ENCODE measurements at places on chromosomes 2 and 18. TPM values are rescaled to one million over a fixed set of nuclear protein-coding genes. Genes with fewer than 3 reads are reported as not detected.

ACADL gene
- 0.34 TPM for total RNA-seq

NBEAL1 gene
- 8.2 TPM for total RNA-seq

DNA sequence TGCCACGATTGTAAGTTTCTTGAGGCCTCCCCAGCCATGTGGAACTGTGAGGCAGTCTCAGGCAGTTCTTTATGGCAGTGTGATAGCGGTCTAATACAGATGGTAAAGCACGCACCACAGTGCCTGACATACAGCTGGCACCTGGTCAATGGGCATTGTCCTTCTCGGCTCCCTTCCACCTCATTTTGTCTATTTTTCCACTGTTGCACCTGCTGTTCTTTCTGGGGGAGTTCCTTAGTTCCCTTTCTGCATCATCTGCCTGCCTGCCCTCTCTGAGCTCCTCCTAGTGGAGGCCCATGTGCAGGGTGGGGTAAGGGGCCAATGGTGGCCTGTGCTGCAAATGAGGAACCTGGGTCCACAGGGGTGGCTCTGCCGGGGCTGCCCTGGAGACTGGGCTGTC, 157.6 kb downstream of the LPIN1 start:
- H3K4me1 ChIP-seq, result no peaks in the 10 kb centered on the region
- H3K27ac ChIP-seq, result no peak overlapping the region
- H3K4me3 ChIP-seq, result no peak overlapping the region
- H3K27me3 ChIP-seq, result no peaks in the 10 kb centered on the region
- DNase-seq, result no peak
- no peaks in the 10 kb centered on the region for H3K36me3 ChIP-seq

DNA sequence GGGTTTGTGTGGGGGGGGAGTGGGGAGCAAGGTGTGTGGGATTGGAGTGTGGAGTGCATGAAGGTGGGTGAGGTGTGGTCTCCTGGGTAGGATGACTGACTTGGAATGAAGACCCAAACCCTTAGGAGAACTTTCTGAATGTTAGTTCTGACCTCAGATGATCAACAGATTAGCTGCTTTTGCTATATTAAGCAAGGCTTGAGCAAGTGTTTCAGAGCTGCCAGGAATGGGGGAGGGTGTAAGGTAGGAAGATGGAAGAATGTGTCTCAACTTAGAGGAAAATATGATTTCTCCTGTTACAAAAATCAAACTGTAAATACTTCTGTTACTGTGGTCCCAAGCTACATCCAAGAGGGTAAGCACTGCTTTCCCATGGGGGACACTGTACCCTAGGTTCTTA, 273.6 kb downstream of the TGIF1 start:
- no peak overlapping the region for H3K27ac ChIP-seq
- H3K27me3 ChIP-seq, result no peaks in the 10 kb centered on the region
- no peak overlapping the region for H3K4me3 ChIP-seq
- H3K4me1 ChIP-seq, result peaks cover 6% of the 10 kb centered on the region
- no peak for DNase-seq
- H3K36me3 ChIP-seq, result no peaks in the 10 kb centered on the region

DNA sequence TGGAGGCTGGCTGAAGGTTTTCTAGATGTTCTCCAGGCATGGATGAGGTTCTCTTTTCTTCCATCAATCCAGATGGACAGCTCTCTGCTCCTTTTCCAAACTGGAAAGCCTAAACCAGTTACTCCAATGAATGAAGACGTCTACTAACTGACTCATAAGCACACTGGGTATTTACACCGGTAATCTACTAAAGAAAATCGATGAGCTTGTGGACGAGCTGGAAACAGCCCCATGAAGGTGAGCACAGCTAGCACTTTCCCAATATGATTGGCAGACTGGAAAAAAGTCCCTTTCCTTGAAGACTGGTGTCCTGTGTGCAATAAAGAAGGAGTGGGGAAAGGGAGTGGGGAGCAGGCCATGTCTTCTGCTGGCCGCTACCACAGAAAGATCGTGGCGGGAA, 84.0 kb downstream of the ACTR2 start:
- H3K27ac ChIP-seq, result no peak overlapping the region
- H3K27me3 ChIP-seq, result no peaks in the 10 kb centered on the region
- H3K36me3 ChIP-seq, result no peaks in the 10 kb centered on the region
- H3K4me1 ChIP-seq, result no peaks in the 10 kb centered on the region
- H3K4me3 ChIP-seq, result no peak overlapping the region

DNA sequence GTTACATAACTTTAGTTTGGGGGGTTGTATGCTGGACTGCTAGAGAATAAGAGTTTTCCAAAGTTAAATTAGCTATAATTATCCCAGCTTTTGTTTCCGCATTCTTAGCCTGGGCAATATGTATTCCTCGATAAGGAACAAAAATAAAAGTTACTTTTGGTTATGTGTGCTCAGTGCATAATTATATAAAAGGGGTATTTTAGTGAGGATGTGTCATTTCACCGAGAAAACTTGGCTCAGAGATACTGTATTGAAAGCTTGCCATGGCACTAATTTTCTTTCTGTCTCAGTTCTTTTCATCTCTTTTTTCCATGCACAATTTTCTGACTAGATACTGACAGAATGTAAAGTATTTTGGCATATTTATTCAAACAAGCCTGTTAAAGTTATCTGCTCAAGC, 28.2 kb downstream of the ARHGAP15 start:
- H3K27me3 ChIP-seq, result no peaks in the 10 kb centered on the region
- DNase-seq, result no peak
- no peaks in the 10 kb centered on the region for H3K4me1 ChIP-seq
- H3K27ac ChIP-seq, result no peak overlapping the region

All from H1 (cell line).